ENCODE measurements at places on chromosomes 2 and 18.

GRCh38 chr18:63982361-63982760, 12.5 kb downstream of the SERPINB8 start:
- DNase-seq: no peak

DNA sequence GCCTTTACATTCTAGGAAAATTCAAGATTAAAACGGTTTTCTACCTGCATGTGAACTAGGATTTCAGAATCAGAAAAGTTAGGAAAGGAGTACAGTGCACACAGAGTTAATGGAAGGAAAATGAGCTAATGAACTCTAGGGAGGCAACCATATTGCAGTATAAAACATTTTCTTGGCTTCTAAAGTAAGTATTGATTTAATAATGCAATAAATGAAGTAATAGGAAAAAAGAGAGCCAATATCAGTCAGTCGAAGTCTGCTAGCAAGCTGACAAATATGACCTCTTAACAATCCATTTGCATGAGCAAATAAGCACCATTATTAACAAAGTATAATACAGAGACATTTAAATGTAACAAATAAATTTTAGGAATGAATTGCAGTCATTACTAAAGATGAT, 80.2 kb upstream of the COL3A1 start:
- no peak for DNase-seq

- DNase-seq: no peak
These were observed 1224.8 kb downstream of the SUCLG1 start for GRCh38 chr2:83234246-83234645.

DNA sequence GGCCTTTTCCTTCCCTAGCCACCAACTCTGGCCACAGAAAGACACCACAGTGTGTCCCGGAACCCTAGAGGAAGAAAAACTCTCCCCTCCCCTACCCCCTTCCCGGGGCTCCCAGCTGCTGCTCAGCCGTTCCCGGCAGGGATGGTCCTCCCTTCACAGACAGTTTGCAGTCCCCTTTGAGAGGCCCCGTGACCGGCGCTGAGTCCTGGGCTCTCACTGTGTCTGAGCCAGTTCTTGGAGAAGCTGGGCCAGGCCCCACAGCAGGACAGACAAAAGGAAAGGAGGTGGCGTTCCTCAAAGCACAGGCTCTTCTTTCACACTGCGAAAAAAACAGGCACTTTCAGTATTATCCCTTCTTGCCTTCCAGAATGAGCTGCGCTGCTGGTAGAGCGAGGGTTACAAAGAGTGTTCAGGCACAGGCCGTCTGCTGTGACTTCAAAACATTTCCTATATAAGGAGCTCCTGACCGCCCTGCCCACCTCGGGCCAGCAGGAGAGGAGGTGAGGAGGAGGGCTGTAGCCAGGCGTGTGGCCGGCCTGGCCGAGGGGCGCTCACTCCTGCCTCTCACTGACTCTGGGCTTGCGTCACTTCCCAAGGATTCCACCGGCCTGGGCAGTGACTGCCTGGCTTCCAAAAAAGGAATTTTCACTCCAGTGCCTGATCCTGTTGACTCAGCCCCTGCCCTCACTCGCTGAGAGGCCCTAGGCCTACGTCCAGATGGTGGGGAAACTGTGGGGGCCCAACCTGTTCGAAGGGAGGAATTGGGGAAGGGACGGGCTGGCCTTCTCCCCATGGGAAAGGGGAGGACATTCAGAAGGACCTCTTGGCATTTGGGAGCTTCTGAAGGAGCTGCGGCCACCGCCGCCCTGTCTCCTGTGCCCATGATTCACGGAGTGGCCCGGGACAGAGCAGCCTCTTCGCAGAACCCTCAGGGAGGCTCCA, 24.9 kb downstream of the CIDEA start:
- no peak for DNase-seq

DNA sequence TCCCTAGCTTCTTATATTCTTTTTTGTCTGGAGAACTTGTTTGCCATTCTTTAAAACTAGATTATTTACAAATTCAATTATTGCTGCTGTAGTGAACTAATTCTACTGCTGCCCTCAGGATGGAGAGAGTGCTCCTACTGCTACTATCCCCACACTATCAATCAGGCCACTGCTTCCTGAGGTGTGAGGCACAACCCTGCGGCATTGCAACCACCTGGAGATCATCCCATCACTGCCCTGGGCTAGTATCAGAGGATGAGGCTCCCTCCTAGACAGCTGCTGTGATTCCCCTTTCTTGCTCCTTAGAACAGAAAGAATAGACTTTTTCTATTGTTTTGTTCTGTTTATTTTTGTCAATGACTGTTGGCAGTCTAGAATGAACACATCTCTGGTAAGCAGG, 146.6 kb downstream of the CDH19 start:
- no peak for DNase-seq

DNA sequence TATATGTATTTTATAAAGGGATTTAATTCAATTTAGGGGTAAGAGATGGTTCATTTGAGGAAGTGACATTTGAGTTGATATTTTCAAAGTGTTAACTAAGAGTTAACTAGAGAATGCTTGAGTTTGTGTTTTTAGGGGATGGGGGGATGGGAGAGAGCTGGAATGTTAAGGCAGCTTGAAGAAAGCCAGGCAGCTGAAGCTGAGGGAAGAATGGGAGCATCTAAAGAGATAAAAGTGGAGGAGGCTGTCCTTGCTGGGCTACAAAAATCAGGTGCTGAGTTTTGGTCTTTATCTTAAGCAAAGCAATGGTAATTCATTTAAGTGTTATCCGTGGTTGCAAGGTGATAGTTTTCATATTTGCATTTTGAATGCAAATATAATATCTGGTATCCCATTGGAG, 9.2 kb downstream of the CHST9 start:
- DNase-seq: no peak

GRCh38 chr2:237706257-237706656, 78.9 kb downstream of the LRRFIP1 start:
- DNase-seq: no peak

DNA sequence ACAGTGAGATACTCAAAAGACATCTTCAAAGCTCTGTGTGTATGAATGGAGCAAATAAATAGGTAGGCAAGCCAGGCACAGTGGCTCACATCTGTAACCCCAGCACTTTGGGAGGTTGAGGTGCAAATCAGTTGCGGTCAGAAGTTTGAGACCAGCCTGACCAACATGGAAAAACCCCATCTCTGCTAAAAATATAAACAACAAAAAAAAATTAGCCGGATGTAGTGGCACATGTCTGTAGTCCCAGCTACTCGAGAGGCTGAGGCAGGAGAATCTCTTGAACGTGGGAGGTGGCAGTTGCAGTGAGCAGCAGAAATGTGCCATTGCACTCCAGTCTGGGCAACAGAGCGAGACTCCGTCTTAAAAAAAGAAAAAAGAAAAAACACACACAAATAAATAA, 945.1 kb upstream of the PIK3C3 start:
- no peak for DNase-seq

GRCh38 chr2:25505622-25506021, 163.9 kb upstream of the DNMT3A start:
- DNase-seq: no peak

DNA sequence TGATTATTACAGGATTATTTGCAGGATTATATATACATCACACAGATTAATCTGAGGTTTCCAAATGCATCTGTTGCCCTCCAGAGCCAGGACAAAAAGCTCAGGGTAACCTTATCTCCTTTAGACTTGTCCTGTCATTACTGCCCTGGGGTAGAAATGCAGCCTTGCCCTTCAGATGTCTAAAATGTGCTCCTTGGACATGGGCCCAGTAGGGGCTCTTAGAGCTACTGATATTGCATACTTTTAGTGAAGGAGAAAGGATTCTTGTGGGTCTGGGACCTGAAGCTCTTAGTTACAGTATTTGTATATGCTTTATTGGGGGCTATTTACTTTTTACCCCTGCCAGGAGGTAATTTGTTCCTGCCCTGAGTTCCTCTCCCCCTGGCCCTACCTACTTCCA, 56.1 kb downstream of the PRKRA start:
- no peak for DNase-seq

DNA sequence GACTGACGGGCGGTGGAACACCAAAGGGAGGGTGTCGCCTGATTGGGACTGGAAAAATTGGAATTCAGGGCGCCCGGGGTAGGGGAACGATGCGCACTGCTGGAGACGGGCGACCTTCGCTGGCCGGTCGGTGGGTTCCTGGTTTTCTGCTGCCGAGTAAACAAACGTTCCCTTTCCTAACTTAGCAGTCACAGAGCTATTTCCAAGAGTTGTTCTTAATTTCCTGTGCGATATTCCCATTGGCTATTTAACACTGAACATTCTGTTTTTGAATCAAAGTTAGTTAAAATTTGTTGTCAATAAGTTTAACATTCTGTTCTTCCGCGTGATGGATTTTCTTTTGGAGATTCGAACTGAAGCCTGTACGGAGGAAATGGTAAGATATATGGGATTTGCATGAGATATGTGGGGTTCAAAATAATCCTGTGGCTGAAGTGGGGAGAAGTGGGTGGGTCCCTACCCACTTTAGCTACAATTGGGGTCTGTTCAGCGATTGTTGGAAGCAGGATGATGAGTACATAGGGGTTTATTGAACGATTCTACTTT, 862 bp downstream of the C18orf54 start:
- no peak for DNase-seq

Measured in NCI-H2107 (cell line).